ENCODE measurements at places on chromosomes 7 and 10.

DNA sequence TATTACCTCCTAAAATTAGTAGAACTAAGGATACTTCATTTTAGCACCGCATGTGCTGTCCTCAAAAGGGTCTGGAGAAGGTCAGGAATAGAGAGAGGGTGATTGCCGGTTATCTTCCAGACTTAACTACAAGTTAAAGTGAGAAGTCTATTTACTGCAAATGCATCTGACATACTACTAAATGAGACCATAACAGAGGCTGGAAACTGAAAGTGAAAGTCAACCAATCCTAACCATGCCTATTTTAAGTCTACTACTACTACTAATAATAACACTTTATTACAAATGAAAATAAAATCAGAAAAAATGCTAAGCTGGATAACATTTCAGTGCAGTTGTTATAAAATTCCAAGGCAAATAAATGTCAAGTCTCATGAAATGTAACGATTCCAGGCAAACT is 244.7 kb downstream of the KIF20B start:
- no peak for DNase-seq

- no peak for DNase-seq
Measured at GRCh38 chr10:15440204-15440711, 69.2 kb upstream of the FAM171A1 start.

- no peak for DNase-seq
Measured at GRCh38 chr10:73850211-73850610, 24.1 kb downstream of the CAMK2G start.

DNA sequence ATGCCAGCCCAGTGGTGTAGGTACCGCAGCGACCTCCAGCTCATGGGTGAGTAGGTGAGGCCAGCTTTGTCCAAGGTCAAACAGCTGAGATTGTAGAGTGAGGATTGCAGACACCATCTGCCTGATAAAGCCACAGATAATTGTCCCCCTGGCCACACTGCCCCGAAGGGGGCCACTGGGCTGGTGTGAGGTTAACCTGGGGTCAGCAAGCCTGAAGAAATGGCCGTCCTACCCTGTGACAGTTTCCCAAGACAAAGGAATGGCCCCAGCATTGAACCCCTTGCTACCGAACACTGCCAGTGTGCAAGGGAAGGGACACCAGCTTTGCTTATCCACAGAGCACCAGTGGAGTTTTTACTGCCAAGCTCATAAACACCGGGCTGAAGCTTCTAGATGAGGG is 23.0 kb downstream of the ECHDC3 start:
- DNase-seq: no peak

DNA sequence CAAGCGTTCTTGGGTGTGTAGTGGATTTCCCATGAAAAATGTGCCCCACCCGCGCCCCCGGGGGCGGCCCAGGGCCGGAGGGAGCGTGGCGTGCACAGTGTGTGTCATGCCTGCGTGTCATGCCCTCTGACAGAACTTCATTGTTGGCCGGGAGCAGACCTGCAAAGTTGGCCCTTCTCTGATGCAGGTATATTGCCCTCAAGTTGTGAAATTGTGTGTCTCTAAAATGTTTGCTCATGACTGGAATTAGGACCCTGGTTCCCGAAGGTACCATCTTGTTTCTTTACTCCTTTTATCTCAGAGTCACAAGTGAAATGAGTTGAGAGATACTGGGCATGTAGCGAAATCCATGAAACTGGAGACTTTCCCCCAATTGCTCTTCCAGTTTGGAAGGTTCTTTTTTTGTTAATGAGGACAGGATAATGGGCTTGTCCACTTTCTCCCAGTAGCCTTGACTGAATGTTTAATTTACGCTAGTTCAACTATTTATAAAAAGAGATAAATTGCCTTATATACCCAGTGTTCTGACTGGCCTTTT is 26.2 kb downstream of the ADK start:
- DNase-seq: no peak

- no peak for DNase-seq
Measured at GRCh38 chr10:93072713-93073538, 767 bp upstream of the CYP26A1 start.

DNA sequence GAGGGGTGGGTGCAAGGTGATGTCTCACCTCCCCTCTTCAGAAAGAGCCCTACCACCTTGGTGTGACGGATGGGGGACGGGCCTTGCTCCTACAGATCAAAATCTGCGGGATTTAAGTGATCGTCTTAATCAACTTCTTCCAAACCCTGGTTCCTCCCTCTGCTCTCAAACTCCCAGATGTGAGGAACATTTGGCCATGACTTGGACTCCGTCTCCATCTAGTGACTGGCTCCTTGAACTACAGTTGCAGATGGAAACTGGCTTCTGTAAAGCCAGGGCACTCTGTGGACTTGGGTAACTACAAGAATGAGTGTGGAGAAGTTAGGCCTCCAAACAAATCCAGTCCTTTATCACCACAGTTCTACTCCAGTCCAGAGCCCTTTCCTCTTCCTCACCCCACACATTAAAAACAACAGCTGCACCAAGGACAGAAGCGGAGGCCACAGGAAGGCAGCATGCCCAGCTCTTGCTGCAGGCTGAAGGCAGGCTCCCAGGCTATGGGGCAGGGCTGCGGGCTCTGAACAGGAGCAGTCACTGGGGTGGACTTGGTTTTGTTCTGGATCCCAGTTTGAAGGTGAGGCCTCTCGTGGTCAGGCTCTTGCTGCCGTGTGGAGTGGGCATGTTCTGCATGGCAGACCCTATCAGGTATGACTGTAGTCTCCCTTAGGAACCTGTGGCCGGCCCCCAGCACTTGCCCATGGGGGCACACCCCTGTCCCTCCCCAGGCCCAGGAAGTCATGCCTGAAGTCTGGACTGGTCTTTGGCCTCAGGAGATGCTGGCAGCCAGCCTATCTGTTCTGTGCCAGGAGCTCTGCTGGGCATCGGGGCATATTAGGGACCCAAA is 79.4 kb downstream of the VWC2 start:
- no peak for DNase-seq

DNA sequence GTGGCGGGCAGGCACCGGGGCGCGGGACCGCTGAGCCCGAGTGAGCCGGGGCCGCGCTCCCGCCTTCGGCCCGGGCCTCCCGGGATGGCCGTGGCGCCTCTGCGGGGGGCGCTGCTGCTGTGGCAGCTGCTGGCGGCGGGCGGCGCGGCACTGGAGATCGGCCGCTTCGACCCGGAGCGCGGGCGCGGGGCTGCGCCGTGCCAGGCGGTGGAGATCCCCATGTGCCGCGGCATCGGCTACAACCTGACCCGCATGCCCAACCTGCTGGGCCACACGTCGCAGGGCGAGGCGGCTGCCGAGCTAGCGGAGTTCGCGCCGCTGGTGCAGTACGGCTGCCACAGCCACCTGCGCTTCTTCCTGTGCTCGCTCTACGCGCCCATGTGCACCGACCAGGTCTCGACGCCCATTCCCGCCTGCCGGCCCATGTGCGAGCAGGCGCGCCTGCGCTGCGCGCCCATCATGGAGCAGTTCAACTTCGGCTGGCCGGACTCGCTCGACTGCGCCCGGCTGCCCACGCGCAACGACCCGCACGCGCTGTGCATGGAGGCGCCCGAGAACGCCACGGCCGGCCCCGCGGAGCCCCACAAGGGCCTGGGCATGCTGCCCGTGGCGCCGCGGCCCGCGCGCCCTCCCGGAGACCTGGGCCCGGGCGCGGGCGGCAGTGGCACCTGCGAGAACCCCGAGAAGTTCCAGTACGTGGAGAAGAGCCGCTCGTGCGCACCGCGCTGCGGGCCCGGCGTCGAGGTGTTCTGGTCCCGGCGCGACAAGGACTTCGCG is 534 bp downstream of the FZD9 start:
- peak; percentile 2 for DNase-seq

- no peak for DNase-seq
Measured at GRCh38 chr7:140058517-140058916, 4.2 kb downstream of the PARP12 start.

DNA sequence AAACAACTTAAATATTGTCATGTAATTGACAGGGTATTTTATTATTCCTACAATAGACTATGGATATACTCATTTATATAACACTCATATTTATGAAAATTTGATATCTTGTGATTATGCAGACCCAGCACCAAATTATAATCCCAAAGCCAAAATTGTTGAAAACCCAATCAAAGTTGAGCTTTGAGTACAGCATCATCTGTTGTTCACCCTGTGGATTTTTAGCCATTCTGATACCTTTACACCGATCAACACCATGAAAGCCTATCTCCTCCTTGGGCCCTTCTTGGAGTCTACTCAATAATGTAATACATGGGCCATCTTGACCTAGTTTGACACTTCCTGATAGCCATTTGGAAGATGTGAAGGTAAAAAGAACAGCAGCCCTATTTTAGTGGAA is 49.5 kb downstream of the AASS start:
- DNase-seq: no peak

GRCh38 chr7:155948423-155948822 is 136.2 kb upstream of the SHH start:
- no peak for DNase-seq

All from activated effector memory CD4-positive, alpha-beta T cell treated with Interleukin-2 at 50 U/mL for 16 hours (primary cell).